Chondrocyte (in vitro differentiated cells): ENCODE measurements at places on chromosomes 4 and X. TPM values are rescaled to one million over a fixed set of nuclear protein-coding genes. Genes with fewer than 3 reads are reported as not detected.

- DNase-seq = no peak
Measured at GRCh38 chr4:82484996-82485783, 54.8 kb downstream of the ENOPH1 start.

- no peak for DNase-seq
Measured at GRCh38 chrX:110212299-110212698, 105.6 kb downstream of the AMMECR1 start.

DNA sequence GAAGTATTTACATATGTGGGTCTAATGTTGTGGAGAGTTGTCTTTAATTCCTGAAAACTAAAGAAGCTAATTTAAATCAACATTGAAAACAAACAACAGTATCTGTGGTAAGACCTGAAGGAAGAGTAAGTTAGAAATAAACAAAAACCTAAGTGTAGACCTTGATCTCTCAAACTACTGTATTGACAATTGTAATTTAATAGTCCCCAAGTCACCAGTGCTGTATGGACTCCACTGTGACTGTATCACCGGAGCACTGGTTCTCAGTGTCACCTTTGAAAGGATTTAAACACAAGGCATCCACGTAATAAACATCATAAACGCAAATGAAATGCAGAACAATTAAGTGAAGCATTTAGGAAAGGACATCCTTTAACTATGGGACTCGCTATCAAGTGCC lies 46.4 kb downstream of the OCRL start:
- no peak for DNase-seq

DNA sequence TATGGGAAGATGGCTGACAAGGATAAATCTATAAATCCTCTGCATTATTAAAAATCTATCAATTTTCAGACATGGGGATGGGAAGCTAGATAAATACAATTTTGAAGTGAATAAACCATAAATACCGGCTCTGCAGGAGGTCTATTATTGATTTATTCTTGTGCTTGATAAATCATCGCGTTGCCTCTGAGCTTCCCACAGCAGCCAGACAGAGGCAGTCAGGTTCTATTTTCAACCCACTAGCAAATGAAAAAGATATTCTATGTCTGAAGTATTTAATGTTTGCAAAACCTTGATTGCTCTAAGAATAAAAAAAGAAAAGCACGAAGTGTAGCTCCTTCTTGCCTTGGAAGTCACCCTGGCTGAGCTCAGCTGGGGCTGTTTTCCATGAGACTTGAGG lies 216.2 kb downstream of the DHRSX start:
- DNase-seq = no peak

DNA sequence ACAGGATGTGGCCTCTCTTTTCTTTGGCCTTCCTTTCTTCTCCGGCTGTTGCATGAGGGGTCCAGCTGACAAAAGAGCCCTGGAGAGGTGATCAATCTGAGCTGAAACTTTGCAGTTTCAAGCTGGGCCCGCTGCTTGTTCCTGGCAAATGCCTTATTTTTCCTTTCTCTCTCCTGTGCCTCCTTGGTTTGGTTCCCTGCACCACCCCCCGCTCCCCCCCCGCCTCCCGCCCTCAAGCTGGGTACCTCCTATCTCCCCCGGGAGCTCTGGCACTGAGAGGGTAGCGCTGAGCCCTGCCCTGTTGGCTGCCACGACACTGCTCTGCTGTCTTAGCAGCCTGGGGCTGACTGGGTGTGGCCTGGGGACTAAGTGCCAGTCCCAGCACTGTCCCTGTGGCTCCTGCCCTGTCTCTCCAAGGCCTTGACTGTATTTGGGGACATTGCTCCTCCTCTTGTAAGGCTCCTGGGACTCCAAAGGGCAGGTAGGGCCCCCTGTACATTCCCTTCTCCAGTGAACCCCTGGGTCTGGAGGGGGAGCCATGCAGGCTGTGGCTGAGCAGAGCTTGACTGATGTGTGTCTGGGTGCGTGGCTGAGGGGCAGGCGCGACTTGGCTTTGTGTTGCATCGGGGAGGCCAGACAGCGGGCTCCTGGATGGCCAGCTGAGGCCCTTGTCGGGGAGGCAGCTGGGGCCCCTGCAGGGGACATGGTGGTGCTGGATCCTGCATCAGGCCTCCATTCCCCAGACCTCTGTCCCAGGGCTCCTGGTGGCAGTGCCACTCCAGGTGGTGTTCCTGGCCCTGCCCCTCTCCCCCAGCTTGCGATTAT lies 1.1 kb downstream of the PLXNA3 start:
- DNase-seq = no peak

GRCh38 chrX:34638116-34638515 lies 19.0 kb downstream of the TMEM47 start:
- DNase-seq = no peak

DNA sequence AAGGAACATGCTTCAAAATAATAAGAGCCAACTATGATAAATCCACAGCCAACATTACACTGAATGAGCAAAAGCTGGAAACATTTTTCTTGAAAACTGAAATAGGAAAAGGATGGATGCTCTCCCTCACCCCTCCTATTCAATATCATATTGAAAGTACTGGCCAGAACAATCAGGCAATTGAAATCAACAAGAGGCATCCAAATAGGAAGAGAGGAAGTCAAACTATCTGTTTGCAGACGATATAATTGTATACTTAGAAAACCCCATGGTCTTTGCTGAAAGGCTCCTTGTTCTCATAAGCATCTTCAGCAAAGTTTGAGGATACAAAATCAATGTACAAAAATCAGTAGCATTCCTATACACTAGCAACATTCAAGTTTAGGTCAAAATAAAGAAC lies 1562.5 kb upstream of the ADGRL3 start:
- no peak for DNase-seq

DNA sequence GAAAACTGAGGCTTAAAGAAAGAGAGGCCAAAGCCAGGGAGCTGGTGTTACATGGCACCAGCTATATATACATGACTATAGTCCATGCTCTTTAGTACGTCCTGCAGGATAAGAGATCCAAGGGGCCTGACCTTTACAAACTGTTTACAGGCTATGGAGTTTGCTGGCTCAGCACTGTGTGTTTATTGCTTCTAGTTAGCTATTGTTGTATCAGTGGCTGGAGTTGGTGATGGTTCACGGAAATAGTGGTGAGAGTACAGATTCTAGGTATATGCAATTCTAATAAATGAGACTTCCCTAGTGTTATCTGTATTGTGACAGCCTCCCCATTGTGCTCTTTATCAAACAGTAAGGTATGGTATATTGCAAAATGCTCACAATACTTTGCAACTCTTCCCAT lies 46.5 kb downstream of the REPS2 start:
- no peak for DNase-seq

SHOX gene
- 0.15 TPM in 1 of 3 replicates, not detected in the others for total RNA-seq
